ENCODE measurements at places on chromosomes 2 and 18.

- peak; percentile 40 for DNase-seq
Observed at GRCh38 chr18:13302457-13303225, 84.1 kb downstream of the LDLRAD4 start.

DNA sequence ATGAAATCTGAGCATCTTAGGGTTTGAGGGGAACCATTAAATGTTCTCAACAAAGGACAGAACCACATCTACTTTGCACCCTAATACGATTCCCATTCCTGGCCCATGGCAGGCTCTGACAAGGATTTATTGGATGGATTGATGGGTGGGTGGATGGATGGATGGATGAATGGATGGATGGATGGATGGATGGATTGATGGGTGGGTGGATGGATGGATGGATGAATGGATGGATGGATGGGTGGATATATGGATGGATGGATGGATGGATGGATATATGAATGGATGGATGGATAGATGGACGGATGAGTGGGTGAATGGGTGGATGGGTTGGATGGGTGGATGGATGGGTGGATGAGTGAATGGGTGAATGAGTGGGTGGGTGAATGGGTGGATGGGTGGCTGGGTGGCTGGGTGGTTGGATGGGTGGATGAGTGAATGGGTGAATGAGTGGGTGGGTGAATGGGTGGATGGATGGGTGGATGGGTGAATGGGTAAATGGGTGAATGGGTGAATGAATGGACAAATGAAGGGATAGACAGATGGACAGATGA is 29.6 kb upstream of the MLPH start:
- DNase-seq = no peak

DNA sequence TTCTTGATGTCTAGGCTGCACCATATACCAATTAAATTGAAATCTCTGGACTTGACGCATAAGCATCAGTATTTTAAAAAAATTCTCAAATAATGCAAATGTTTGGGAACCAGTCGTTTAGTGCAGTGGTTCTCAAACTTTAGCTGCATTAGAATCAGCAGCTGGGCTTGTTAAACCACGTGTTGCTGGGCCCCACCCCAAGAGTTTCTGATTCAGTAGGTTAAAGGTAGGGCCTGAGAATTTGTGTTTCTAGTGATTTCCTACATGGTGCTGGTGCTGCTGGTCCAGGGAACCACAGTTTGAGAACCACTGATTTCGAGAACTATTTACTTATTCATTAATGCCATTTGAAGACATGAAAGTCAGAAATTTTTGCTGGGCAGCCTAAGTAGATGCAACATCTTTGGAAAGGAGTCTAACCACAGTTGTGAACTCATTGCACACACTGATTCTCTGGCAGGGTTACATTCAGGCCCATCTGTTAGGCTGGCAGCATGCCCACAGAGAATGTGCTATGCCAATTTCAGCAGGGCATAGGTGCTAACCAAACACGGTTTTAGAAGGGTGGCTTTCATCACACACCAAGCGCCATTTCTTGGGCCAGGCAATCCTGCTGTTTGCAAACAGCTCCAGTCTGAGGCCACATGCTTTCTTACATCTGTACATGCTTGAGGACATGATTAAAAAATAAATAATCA is 26.4 kb upstream of the ATP5MC3 start:
- DNase-seq = no peak

- DNase-seq = no peak
Observed at GRCh38 chr2:211469664-211470059, 913.3 kb downstream of the CPS1 start.

- no peak for DNase-seq
Observed at GRCh38 chr2:227115761-227116160, 48.2 kb downstream of the COL4A4 start.

- DNase-seq = no peak
Observed at GRCh38 chr2:77778917-77779316, 256.7 kb upstream of the LRRTM4 start.

DNA sequence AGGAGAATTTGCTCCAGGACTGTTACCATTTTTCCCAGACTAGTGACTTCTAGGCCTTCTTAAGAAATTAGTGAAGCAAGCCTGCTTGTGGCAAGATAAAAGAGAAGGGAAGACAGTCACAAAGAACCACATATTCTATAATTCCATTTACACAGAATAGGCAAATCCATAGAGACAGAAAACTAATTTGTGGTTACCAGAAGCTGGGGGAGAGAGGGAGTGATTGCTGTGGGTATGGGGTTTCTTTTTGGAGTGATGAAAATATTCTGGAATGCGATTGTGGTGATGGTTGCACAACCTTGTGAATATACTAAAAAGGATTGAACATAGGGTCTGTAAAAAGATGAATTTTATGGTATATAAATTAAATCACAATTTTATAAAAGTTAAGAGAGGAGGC is 37.5 kb upstream of the SIX2 start:
- DNase-seq = no peak
